ENCODE measurements at places on chromosomes 11 and 22.

DNA sequence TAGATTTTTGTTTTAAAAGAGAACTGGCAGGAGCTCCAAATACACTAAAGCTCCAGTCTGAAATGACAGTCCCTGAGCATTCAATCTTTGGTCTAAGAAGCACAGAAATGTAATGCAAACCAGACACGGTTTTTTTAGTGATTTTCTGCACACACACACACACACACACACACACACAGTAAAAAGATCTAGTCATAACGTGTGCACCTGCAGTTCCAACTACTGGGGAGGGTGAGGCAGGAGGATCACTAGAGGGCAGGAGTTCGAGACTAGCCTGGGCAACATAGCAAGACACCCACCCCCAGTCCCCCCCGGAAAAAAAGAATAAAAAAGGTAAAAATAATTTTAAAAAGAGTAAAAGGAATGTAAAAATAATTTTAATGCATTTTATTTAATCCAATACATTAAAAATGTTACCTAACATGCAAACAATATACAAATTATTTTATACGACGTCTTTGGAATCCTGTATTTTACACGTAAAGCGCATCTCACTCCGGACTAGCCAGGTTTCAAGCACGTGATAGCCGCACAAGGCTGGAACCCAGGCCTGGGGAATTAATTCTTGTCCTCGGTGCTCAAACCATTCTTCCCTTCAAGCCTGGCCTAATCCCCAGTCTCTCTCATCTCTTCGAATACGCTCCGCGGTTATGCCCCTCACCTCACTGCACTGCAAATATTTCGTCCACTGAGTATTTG is 762 bp upstream of the TBC1D22A start:
- no peak for DNase-seq

DNA sequence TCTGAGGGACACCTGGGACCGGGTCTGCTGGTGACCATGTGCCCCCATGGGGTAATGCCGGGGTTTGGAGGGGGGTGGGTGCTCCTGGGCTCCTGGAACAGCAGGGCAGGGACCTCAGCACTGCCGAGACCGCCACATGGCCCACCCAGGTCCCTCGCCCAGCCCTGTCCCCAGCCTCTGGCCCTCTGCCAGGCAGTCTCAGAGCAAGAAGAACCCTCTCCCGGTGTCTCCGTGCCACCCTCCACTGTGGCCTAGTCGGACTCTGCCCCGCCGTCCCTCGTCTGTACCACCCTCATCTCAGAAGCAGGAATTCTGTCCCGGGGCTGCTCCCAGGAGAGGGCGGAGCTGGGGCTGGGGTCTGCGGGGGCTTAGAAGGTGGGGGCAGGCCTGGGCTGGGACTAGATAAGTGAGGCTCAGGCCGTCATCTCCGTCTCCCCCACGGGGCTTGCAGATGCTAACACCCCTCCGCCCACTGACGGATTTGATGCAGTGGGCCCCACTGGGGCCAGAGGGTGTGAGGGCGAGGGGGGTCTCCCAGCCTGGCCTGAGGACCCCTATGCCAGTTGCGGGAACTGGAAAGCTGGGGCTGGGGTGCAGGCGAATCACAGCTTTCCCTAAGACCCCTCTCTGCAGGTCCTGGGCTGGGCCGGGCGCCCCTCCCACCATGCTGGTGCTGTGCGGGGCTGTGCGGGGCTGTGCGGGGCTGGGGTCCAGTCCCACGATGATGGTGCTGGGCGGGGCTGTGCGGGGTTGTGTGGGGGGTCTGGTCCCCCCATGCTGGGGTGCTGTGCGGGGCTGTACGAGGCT is 1.1 kb downstream of the MUC5AC start:
- no peak for DNase-seq

GRCh38 chr11:88799771-88800500 is 265.8 kb downstream of the GRM5 start:
- DNase-seq = no peak

- DNase-seq = no peak
Measured at GRCh38 chr11:85918910-85919794, 64.0 kb downstream of the CCDC83 start.

DNA sequence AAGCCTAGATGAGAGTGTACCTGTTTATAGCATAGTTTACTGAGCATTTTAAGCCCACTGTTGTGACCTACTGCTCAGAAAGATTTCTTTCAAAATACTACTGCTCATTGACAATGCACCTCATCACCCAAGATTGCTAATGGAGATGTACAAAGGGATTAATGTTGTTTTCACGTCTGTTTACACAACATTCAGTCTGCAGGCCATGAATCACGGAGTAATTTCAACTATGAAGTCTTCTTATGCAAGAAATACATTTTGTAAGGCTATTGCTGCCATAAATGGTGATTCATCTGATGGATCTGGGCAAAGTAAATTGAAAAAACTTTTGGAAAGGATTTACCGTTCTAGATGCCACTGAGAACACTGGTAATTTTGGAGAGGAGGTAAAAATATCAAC is 112.9 kb downstream of the KIF18A start:
- no peak for DNase-seq

- DNase-seq = no peak
Measured at GRCh38 chr11:114236829-114237228, 59.4 kb upstream of the NNMT start.

GRCh38 chr22:44345872-44346271 is 33.1 kb upstream of the SHISAL1 start:
- DNase-seq = no peak

DNA sequence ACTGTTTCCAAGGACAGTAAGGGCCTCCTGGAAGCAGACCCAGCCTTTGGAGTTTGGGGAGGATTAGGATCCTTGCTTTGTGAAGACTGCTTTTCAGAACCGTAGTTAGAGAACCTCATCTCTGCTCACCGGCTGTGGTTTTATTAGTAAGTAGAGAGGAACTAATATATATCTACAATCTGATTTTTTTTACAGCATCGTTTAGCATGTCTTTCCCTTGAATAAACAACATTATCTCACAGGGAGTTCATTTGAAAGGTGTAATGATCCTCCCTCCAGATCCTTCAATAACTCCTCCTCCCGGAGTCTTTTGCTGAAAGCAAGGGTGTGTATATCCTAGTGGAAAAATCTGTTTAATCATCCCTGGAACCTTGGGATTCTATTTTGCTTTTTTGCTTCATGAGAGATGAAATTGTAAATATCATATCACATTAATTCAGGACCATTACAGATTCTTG is 132.7 kb downstream of the DBX1 start:
- no peak for DNase-seq

GRCh38 chr22:23904573-23905254 is 10.5 kb downstream of the MIF start:
- DNase-seq = no peak

DNA sequence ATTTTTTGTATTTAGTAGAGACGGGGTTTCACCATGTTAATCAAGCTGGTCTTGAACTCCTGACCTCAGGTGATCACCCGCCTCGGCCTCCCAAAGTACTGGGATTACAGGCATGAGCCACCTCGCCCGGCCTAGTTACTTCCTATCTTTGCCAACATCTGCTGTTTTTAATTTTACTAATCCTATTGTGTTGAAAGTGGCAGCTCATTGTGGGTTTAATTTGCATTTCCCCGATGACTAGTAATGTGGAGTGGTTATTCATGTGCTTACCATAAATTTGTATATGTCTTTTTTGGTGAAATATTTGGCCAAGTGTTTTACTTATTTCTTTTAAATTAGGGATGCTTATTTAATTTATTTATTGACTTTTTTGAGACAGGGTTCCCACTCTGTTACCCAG is 74.2 kb upstream of the SLC25A18 start:
- no peak for DNase-seq

- DNase-seq = no peak
Measured at GRCh38 chr11:44883277-44883676, 67.4 kb downstream of the TP53I11 start.

GRCh38 chr22:37244114-37244921 is at the start of gene RAC2:
RAC2 (minus strand) TSS chr22:37244269; CDS start chr22:37244148, 121 bp downstream.
- DNase-seq = no peak
